Activated CD8-positive, alpha-beta memory T cell treated with anti-CD3 and anti-CD28 coated beads, Interleukin-2, amount 10 ng/mL, durations not matched to agents 7 days and 5 days (primary cell): ENCODE measurements at places on chromosomes 2 and 18. TPM values are rescaled to one million over a fixed set of nuclear protein-coding genes. Genes with fewer than 3 reads are reported as not detected.
A peak's percentile ranks its signal among the peaks of the same experiment; 100 is the strongest.

STPG4 gene
- total RNA-seq: 0.40 TPM

GRCh38 chr18:25322806-25323205 is 29.2 kb downstream of the ZNF521 start:
- no peaks in the 10 kb centered on the region for H3K4me1 ChIP-seq
- H3K27ac ChIP-seq: no peak overlapping the region
- H3K4me3 ChIP-seq: no peak overlapping the region
- no peaks in the 10 kb centered on the region for H3K27me3 ChIP-seq

DNA sequence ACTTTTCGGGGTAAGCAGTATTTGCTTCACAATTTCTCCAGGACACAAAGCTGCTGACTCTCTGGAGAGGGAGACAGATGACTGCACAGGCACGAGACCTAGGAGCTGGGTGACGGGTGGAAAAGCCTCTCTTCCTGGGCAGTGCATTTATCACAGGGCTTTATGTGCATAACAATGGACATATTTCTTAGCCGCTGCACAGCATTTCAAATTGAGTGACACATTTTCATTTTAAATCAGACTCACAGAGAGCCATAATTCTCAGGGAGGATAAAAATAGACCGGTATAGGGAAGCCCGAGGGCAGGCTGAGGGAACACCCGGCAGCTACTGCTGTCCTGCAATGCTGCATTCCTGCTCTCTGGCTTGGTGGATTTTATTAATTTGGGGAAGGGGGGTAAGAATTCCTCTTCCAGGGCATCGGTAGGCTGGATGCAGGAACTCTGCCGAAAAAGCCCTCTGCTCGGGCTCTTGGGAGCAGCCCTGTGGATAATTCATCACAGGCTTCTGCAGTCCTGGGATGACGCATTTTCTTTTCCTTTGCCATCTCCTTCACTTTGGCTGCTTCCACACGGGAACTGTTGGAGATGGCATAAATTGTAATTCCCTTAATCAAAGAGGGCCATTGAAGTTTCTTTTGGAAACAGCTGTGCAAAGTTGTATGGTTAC is 108.1 kb upstream of the ACAA2 start:
- no peak overlapping the region for H3K4me3 ChIP-seq
- H3K36me3 ChIP-seq: no peaks in the 10 kb centered on the region
- no peak for DNase-seq
- no peaks in the 10 kb centered on the region for H3K4me1 ChIP-seq
- no peak overlapping the region for H3K27ac ChIP-seq
- H3K27me3 ChIP-seq: peaks cover 46% of the 10 kb centered on the region

CMPK2 gene
- total RNA-seq: 81.3 TPM

DNA sequence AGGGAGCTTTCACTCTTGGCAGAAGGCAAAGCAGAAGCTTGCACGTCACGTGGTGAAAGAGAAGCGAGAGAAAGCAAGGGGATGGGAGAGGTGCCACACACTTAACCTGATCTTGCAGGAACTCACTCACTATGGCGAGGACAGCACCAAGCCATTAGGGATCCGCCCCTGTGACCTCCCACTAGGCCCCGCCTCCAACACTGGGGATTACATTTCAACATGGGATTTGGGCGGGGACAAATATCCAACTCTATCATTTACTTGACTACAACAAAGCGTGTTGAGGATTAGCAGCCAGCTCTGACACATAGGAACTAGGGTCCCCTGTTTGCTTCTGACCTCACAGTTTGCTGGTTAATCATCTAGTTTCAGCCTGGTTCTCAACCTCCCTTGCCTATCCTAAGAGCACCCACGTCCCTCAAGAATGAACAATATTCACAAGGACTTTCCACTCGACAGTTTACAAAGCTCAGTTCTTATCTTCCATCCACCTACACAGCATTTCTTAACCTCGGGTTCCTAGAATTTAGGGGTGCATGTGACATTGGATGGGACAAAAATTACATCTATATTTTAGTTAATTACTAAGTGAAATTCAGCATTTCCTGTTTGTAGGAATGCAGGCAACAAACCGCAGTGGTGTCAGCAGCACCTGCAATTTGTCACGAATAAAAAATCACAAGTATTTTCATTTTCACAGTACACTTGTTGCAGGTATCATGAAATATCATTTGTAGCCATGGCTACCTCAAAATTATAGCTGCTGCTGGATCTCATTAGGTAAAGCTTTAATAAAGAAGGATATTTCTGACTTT is 36.0 kb downstream of the LBH start:
- H3K4me3 ChIP-seq: peak overlapping the region; percentile 75
- H3K4me1 ChIP-seq: peaks cover 43% of the 10 kb centered on the region
- H3K36me3 ChIP-seq: peaks cover 19% of the 10 kb centered on the region
- DNase-seq: peak; percentile 84
- peak overlapping the region; percentile 95 for H3K27ac ChIP-seq

- peaks cover 50% of the 10 kb centered on the region for H3K27me3 ChIP-seq
- H3K36me3 ChIP-seq: no peaks in the 10 kb centered on the region
- H3K27ac ChIP-seq: no peak overlapping the region
- H3K4me1 ChIP-seq: peaks cover 10% of the 10 kb centered on the region
- H3K4me3 ChIP-seq: peak overlapping the region; percentile 59
- peak; percentile 53 for DNase-seq
Observed at GRCh38 chr18:48975817-48976649, 25.3 kb upstream of the SMAD7 start.
